ENCODE measurements at places on chromosomes 7 and 10.

DNA sequence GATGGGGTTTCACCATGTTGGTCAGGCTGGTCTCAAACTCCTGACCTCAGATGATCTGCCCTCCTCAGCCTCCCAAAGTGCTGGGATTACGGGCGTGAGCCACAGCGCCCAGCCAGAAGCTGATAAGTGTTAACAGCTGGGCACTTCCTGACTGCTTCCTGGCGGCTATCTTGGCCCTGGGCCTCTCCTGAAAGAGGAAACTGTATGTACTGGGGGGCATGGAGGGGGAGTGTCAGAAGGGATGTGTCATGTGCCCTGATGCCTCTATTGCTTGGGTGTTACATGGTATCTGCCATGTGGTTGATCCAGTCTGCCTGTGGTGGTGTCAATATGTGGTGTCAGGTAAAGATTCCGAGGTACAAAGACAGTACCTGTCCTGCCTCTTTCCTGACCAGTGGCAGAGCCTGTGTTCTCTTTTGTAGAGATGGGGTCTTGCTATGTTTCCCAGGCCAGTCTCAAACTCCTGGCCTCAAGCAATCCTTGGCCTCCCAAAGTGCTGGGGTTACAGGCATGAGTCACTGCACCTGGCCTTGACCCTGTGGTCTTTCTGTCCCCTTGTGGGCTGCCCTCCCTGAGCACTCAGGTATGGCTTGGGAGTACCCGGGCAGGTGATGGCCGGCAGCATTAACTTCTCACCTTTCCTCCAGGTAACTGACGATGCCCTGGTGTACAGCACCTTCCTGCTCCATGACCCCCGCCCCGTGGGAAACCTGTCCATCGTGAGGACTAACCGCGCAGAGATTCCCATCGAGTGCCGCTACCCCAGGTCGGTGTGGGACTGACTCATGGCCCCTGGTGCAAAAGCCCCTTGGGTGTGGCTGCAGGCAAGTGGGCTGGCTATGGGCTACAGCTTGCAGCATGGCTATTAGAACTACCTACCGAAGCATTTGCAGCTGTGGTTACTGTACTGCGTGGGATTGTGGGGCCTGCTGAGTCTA lies 4.4 kb downstream of the ZP3 start:
- no peak for DNase-seq

GRCh38 chr10:84205049-84205852 lies 10.9 kb downstream of the CDHR1 start:
- DNase-seq = peak; percentile 60

DNA sequence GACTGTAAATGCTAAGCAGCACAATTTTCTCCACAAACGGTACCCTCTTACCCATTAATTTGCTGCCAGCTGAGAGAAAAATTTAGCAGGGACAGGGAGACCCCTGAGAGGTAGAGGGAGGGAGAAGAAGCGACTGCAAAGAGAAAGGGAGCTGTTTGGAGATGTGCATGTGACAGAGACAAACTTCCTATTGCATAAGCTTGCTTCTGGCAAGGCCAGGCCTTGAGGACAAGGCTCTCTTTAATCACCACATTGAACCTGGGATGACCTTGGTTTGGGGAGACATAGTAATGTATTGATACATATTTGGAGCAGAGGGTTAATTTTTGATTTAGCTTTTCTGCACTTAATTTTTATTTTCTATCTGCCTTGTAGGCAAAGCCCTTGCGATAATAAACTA lies 31.1 kb upstream of the HIBADH start:
- DNase-seq = no peak

DNA sequence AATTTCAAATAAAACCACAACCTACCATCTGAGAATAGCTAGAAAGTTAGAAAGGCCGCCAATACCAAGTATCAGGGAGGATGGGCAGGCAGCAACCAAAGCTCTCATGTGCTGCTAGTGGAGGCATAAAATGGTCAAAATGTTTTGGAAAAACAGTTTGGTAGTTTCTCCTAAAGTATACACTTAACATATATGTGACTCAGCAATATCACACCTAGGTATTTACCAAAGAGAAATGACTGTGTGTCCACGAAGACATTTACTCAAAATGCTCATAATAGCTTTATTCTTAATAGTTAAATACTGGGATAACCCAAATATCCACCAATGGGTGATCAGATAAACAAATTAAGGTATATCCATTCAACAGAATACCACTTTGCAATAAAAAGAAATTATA lies 14.3 kb downstream of the RHEB start:
- no peak for DNase-seq

DNA sequence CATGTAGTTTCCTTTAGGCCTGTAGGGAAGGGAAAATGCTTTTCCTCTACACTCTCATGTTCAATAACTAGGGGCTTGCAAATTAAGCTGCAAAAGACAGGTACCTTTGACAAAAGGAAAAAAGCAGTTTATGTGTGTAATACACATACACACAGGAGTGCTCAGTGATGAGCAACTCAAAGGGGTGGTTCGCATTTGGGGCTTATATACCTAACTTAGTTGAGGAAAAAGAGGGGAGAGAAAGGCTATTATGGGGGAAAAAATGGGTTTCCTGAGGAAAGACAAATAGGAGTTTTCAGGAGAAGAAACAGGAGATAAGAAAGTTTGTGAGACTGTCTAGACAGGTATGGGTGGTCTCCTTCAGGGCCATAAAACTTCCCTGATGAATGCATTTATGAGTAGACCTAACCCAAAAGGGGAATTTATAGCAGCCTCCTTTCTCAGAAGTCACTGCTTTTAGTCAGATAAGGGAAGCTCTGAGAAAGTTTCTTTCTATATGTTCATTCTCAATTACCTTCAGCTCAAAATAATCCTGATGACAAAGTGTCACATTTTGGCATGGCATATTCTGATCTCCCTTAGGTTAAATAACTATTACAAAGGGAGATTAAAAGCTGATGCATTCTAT lies 55.2 kb upstream of the EZH2 start:
- no peak for DNase-seq

DNA sequence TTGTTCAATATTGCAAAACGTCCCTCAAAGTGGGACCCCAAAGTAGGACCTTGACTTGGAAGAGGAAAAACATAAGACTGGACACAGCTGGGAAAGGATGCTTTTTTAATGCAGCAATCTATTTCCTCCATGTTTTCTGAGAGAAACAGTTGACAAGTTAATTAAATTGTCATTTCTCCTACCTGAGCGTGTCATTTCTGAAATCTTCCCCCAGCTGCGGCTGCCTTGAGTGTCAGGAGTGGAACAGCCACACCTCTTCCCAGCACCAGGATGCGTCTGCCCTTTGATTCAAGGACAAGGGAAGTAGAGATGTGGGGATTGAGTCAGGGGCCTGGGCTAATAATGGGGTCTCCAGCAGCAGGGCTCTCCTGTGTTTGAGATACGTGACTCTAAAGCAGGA lies 171.3 kb downstream of the HECW1 start:
- no peak for DNase-seq

- DNase-seq = no peak
These were observed 857.3 kb upstream of the ZWINT start for GRCh38 chr10:57218382-57218781.

DNA sequence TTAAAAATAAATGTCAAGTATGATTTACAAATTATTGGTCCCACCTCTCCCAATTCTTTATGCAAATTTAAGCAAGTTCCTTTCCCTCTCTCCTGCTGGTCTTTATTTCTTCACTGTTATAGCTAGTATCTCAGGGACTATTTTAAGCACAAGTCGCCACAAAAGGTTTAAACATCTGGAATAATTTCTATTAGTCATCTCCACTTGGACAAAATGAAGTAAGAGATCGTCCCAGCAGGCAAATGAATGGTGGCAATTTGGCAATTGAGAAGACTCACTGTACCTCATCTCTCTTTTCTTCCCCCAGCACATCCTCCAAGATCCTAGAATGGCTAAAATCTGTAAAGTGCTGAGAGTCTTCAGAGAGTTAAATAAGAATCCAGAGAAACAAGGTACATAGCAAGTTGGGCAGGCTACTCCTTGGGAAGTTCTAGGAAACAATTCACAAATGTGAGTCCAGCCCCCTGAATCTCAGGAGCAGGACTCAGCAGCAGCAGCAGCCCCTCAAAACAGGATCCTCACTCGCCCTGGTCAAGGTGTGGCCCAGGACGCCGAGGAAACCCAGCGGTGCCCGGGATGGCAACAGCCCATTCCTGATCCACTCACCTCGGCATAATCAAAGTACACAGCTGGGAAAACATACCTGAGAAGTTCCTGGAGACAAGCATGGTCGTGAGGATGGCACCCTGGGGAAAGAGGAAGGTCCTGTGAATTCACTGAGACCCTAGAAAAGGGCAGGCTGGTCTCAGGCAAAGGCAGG lies 30.3 kb upstream of the NDST2 start:
- DNase-seq = no peak

GRCh38 chr7:68424658-68425297 lies 1173.5 kb upstream of the AUTS2 start:
- DNase-seq = no peak

DNA sequence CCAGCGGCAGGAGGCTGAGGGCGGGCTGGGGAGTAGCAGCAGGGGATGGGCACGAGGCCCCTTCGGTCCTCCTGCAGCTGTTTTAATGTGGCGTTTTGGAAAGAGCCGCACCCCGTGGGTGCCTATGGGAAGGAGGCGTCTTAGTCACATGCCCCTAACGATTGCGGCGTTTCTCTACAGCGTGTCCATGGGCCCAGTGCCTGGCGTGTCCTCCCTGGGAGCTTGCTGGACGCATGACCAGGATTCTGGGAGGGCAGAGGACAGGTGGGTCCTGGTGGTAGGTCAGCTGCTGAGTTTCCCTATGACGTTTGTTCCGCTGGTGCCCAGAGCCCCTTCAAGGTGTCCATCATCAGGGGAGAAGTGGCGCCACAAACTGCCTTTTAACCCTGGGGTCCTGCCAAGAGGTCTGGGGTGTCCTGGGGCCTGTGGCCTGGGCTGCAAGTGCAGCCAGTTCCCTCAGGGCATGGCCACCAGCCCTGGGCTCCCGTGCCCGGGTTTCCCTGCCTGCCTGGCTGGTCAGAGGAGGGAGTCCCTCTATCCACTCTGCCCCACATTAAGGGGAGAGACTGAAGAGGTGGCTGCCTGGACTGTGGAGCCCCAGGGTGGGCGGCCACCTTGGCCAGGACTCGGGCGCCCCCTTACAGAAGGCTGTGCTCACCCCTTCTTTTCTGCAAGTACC lies 48.7 kb downstream of the PWWP2B start:
- no peak for DNase-seq

GRCh38 chr10:99421233-99421739 lies 9.1 kb downstream of the GOT1 start:
- DNase-seq = no peak

DNA sequence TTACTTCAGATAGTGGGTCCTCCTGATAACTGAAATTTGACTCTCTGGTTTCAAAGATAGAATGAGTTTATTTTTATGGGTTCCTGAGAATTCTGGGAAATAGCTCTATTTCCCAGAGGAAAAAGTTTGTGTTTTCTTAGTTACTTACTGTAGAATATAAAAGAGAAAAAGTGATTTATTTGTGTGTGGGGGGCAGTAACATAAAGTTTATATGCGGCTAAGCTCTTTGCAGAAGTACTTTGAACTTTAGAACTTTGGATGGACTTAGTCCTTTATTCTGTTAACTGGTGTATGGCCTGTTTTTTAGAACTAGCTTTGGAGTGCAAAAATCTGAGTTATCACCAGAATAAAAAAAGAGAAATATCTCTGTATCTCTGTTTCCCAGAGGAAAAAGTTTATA lies 157.1 kb downstream of the BBS9 start:
- no peak for DNase-seq

GRCh38 chr10:97388152-97388551 lies 13.0 kb downstream of the RRP12 start:
- no peak for DNase-seq

DNA sequence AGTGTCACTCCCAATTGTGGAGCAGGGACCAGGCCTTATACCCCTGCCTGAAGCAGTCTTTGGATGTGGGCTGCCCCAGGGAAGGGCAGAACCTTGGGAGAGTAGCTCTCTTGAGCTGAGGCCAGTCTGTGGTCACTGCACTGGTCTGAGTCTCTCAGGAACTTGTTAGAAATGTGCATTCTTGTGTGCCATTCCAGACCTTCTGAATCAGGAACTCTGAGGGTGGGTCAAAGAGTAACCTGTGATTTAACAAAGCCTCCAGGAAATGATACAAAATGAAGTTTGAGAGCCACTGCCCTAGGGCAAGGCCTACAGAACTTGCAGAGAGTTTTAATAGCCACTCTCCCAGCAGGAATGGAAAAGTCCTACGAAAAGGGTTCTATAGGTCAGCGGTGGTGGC lies 68.1 kb downstream of the LYZL1 start:
- no peak for DNase-seq

DNA sequence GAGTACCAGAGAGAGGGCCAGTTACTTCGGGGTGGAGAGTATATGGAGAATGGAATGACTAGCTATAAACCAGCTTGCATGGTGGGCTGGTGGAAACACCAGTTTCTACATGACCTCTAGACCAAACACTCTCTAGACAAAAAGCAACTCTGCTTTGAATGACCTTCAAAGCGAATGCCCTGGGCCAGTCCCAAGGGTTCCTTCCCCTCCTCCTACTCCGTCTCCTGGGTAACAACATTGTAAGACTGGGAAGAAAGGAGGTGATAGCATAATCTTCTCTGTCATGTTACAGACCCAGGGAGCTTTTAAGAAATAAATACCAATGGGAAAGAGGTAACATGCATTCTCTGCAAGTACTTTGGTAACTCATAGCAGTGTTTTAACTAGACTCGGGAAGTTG lies 7.4 kb downstream of the HK1 start:
- no peak for DNase-seq

GRCh38 chr7:76326646-76327233 lies 24.3 kb downstream of the HSPB1 start:
- DNase-seq = no peak

DNA sequence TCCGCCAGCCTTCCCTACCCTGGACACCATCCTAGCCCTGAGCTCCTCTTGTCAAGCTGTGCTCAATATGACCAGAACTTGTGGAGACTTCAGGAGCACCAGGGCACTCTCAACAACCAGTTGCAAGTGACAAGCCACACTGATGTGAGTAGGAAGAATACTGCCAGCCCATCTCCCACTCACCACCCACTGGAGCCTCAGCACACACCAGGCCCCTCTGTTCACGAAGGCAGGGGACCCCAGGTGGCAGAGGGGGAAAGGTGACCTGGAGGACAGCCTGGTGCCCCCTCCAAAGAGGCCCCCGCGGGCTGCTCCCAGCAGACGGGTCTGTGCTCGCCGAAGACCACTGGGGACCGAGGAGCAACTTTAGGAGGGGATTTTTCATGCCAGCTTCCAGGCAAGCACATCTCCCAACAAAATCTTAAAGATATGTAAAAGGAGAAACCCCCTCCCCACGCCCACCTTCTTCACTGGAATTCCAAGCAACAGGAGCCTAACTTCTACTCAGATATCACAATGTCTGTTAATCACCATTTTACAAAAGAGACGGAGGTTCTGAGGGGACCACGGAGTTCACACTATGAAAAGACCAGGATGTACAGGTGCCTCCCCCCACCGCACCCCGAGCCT lies 1.0 kb downstream of the MMD2 start:
- no peak for DNase-seq

- DNase-seq = no peak
These were observed 305.8 kb upstream of the NEBL start for GRCh38 chr10:21202776-21203462.

- DNase-seq = peak; percentile 28
These were observed 701.4 kb upstream of the COBL start for GRCh38 chr7:52017802-52018679.

GRCh38 chr7:2353936-2354185 lies 766 bp upstream of the EIF3B start:
- DNase-seq = peak; percentile 91
